Renal cortex interstitium (tissue), 15 donors: ENCODE measurements at places on chromosomes 5 and 9.

DNA sequence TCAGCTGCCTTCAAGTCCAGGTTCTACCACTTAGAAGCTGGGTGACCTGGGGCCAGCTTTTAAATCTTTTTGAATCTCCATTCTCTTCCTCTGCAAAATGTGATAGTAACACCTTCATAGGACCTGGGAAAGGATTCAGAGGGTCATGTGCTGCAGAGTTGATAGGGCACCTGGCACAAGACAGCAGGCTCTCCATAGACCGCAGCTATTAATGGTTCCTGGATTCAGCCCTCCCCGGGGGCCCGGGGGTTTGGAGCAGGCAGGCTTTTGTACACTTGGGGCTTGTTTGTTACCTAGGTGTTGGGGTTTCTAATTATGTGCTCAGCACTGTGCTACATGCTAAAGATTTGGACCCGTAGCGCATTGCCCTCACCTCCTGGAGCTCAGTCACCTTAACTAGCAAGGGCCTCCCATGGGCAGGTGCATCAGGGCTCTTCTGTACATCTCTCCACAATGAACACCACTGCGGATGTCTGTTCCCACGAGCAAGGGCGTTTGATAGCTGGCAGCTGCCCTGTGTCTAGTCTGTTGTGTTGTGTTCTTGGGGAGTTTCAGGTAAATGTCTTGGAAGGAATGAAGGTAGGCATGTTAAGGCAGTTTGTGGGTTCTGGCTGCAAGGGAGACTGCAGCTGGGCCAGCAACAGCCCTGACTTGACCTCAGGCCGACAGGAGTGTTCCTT lies 12.1 kb downstream of the PRRC2B start:
- no peak for DNase-seq

DNA sequence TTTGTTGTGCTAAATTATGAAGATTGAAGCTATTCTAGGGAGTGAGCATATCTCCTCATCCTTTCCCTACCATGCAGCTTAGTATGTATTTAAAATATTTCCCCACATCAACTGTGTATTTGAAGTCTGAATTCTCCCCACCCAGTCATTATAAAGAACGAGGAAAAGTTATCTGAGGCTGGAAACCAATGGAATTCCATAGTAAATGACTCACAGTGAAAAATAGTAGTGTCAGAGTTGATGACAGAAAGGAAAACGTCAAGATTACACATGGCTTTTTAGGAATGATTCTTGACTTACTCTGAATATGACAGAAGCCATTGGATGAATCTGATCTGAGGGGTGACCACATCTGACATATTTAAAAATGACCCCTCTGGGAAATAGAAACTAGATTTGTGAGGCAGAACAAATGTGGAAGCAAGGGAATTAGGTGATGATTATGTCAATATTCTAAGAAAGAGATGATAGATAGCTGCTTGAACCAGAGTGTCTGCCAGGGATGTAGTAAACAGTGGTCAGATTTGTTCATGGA lies 1768.9 kb upstream of the CDH9 start:
- no peak for DNase-seq

- DNase-seq = no peak
Measured at GRCh38 chr5:117411701-117412100, 837.1 kb upstream of the SEMA6A start.

- no peak for DNase-seq
Measured at GRCh38 chr9:89022001-89022759, 30.9 kb downstream of the S1PR3 start.

- no peak for DNase-seq
Measured at GRCh38 chr5:139446956-139447779, 7.8 kb upstream of the DNAJC18 start.

DNA sequence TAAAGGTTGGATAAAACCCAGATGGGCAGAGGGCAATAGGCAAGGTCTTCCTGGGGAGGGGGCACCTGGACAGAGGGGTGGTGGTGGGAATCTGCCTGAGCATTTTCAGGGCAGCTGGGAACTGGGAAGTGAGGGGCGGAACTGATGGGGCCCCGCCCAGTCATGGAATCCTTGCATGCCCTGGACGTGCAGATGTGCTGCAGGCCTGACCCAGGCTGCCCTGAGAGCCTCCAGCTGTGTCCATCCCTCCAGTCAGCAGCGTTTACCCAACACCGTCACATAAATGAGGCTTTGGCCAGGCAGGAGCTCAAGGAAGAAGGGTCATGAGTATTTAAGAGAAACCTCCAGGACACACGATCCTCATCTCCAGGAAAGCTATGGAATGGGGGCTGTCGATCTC lies 70.3 kb downstream of the DAB2IP start:
- DNase-seq = no peak

DNA sequence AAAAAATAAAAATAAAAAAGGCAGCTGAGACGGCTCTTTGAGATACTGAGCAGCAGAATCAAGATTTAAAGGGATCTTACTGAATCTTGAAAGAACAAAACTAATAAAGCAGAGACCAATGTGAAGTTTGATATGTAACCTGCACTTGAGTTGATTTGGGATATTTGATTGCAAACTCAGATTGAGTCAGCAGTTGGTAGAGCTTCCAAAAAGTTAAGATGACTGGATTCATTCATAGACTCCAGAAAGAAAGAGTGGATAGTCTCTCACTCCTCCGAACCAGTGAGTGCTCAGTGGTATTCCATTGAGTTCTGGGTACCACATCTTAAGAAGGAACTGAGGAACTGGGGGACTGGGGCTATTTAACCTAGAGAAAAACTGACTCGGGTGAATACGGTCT lies 52.7 kb upstream of the TESK1 start:
- DNase-seq = no peak

GRCh38 chr5:159768243-159768642 lies 148.0 kb upstream of the ADRA1B start:
- DNase-seq = no peak

GRCh38 chr5:77844373-77844622 lies 68.2 kb upstream of the TBCA start:
- DNase-seq = no peak

- DNase-seq = no peak
Measured at GRCh38 chr9:121262953-121263352, 5.0 kb upstream of the GSN start.
